ENCODE measurements at places on chromosomes 4 and X.

DNA sequence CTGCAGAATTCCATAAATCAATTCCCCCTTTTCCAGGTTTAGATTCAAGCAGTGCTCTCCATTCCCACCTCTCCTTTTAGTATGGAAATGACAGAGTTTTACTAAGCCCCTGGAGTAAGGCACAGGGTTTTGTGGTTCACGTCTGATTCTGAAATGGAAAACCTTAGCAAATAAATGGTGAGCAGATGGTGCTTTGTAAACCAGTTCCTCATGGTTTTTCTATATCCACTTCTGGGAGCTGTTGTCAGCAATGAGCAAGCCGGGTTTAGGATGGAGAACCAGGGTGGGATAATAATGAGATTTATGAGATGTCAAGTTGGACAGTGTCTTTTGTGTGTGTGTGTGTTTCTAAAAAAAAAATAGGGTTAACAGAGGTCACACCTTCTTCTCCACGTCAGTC, 113.8 kb upstream of the RBPJ start:
- DNase-seq, result no peak

DNA sequence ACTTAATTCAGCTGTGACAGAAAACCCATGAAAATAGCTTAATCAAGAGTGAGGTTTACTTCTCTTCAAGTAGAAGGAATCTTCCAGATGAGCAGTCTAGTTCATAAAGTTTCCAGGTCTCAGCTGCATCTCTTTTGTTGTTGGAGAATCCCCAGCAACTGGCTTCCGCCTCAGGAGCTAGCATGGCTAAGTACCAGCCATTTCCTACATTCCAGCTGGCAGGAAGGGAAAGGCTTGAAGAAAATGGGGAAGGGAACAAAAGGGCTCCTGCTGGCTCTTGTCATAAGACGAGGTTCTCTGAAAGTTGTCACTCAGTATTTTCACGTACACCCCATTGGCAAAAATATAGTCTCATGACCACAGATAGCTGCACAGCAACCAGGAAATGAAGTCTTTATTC, 27.3 kb upstream of the TRIM2 start:
- DNase-seq, result no peak

DNA sequence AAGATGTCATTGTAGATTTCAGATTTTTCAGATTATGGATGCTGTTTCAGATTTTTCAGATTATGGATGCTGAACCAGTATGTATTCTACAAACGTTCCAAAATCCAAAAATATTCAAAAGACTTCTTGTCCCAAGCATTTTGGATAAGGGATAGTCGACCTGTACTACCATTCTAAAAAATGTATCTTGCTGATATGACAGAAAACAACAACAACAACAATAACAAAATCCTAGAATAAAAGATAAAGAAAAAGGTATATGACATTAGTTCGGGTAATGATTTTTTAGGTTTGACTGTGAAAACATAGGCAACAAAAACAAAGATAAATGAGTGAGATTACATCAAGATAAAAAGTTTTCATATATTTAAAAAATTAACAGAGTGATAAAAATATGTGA, 122.1 kb downstream of the GABRA2 start:
- no peak for DNase-seq

GRCh38 chrX:38970845-38971244, 169.6 kb downstream of the MID1IP1 start:
- DNase-seq, result no peak

DNA sequence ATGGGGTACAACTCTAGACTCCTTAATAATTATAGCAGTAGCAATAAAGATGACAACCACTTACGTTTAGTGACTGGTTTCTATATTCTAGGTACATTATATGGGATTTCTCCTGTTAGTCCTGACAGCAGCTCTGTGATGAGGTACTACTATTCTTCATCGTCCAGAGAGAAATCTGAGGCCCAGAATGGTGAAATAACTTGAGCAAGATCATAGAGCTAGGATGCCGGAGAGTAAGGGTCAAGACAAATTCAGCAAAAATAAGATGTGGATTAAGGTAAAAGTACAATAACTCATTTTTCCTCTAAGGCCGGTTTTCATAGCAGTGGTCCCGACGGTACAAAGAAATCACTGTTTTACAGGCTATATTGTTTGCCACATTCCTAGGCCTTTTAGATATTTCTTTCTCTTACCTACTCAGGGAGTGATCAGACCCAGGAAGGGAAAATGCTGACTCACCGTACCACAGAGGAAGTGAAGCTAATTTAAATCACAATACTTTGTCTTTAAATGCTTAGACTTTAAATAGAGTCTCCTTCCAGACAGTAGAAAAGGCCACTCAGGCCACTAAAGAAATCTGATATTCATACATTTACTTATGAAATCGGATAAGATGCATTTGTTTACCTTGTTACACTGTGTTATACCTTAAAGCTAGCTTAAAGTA, 2023.0 kb upstream of the AGA start:
- DNase-seq, result no peak

- no peak for DNase-seq
Observed at GRCh38 chr4:157527954-157528353, 307.4 kb downstream of the GRIA2 start.

DNA sequence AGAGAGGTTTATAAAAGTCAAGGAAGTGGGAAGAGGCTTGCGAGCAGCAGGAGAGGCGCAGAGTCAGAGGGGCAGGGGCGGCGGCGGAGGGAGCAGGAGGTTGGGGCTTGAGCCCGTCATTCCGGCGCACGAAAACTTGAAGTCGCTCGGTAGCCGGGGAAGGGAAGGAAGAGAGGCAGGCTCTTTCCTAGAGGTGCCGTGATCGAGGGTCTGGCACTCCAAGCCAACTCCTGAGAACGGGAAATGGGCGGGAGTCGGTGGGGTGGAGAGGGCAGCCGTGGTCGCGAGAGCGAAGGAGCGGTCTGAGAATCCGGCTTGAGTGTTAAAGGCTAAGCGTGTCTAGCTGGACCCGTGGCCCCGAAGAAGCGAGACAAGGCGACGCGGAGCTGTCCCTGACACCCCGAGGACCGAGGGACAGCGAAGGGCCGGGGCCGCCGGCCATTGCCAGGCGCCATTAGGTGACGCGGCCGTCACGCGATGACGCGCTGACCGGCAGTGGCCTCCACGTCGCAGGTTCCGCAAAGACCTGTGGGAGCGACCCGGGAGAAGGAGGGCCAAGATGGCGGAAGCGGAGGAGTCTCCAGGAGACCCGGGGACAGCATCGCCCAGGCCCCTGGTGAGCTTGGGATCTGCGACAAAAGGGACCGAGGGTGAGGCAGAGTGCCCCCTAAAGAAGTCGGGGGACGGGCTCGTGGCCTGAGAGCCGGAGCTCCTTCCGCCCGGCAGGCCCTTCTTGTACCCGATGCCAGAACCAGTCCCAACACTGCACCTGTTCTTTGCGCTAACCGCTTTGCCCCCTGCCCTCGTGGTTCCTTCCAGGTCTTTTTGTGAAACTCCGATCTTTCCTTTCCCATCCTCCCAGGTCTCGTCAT, at the start of gene YIPF6:
YIPF6 (plus strand) TSS at position 544 of the 872 bp plus-strand sequence; CDS start at position 560, 16 bp downstream.
- peak; percentile 55 for DNase-seq

DNA sequence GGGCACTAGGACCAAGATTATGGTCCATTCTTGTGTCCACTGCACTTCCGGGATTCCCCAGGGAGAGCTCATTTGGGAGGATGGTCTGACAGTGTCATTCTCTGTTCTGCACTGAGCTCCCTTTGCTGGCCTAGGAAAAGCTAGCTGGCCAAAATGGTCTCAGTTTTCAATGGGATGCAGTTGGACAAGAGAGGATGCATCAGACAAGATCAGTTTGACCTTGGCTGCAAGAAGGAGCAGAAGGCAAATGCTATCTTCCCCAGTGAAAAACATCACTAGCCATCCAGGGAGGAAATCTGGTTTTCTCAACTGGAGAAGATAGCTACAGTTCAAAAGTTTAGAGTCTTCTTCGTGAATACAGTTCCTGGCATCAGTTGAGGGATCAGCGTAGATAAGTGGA, 221.1 kb downstream of the PTTG2 start:
- no peak for DNase-seq

- peak; percentile 61 for DNase-seq
Observed at GRCh38 chr4:972651-973424, 531 bp downstream of the DGKQ start.

GRCh38 chr4:20391198-20391597, 139.5 kb downstream of the SLIT2 start:
- DNase-seq, result no peak

DNA sequence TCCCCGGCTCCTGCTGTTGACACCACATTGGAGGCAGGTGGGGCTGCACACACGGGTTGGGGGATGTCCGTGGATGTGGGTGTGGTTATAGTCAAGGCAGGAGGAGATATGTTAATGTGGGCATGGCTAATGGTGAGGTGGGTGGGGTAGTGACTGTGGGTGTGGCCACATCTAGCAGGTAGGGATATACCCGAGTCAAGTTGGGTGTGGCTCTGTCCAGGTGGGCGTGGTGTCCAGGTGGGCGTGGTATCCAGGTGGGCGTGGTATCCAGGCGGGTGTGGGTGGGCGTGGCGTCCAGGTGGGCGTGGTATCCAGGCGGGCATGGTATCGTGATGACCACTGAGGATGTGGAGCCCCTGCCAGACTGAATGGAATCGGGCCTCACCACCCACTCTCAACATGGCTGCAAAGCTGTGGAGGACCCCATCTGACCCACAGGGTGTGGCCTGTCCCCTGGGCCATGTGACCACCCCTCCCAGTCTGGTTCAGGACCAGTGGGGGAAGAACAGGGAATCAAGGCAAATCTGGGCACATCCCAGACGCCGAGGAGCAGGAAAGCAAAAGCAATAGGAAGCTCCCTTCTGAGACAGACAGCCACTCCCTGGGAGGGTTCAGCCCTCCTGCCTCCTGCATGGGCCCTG, 21.0 kb downstream of the MAN2B2 start:
- no peak for DNase-seq

DNA sequence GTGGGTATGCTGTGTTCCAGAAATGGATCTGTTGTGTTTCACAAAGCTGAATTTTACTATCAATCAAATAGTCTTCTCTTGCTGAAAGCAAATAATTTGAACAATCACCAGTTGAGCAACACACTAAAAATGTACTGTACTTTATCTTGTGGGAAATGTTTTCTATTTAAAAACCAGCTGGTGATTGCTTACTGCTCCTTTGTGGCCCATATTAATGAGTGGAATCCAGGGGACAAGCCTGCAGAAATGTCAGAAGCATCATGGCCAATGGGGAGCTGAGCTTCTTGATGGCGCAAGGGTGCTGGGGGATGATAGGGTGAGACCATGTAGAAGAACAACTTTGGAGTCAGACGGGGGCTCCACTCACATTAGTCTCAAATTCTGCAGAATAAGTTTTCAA, 346.2 kb downstream of the ARHGAP10 start:
- no peak for DNase-seq

DNA sequence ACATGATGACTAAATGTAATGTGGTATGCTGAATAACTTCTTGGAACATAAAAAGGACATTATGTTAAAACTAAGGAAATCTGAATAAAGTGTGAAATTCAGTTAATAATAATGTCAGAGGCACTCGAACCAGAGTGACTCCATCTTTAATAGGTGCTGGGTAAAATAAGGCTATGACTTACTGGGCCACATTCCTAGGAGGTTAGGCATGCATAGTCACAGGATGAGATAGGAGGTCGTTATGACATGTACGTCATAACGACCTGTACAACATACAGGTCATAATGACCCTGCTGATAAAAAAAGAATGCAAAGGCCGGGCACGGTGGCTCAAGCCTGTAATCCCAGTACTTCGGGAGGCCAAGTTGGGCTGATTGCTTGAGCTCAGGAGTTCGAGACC, 28.9 kb upstream of the OPHN1 start:
- no peak for DNase-seq

DNA sequence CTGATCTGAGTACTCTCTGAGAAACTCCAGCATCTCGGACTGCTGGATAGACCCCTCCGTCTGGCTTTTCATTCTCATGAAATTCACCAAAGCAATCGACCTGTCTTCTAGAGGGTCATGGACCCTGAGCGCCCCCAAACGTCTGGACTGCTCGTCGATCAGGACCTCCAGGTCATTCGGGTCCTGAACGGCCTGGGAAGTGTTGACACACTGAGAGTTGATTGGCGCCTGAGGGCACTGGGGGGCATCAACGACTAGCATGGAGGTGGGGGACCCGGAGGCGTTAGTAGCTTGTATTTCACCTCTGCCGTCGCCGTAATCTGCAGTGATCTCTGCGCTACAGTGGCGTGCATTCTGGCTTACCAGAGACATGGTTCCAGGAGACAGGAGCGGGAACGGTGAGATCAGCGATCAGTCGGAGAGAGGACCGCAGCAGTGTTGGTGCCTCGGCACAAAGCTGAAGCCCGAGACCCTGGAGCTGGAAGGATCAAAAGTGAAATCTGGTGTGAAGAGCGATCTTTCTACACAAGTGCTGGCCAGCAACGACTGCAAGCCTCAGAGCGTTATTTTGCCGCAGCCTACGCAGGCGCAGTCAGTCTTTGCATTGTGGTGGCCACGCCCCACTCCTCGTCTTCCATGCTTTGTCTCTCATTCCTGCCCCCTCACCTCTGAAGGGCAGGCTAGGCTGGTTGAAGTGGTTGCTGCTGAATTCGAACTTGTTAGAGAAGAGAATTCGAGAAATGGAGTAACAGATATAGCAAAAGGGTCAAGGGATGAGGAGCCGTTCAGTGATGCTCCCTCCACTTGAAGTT, at the start of gene MAGEE2:
MAGEE2 (minus strand) TSS at position 575 of the 812 bp plus-strand sequence; CDS start at position 372, 203 bp downstream.
- DNase-seq, result no peak

GRCh38 chr4:33626221-33626620, 2618.1 kb downstream of the ARAP2 start:
- no peak for DNase-seq

- DNase-seq, result no peak
Observed at GRCh38 chrX:32687379-32687778, 524.0 kb downstream of the DMD start.

GRCh38 chr4:138716559-138717335, 298.8 kb upstream of the NOCT start:
- DNase-seq, result no peak

- no peak for DNase-seq
Observed at GRCh38 chr4:26993539-26993938, 132.9 kb downstream of the STIM2 start.

DNA sequence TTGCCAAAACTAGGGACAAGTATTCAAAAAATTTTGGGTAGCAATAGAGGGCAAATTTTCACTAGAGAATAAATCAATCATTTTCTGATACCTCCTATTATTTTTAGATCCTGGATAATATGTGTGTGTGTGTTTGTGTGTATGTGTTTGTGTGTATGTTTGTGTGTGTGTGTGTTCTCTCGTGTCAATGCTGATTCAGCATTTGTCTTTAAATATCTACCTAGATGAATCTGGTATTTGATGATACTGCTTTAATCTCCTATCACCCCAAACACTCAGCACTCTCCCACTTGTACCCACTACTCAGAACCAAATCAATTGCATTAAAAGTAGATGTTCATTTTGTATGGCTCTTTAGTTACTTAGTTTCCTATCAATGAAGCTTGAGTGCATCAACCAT, 101.3 kb upstream of the NPFFR2 start:
- no peak for DNase-seq

GRCh38 chr4:123896446-123897071, 500.0 kb downstream of the SPRY1 start:
- no peak for DNase-seq

DNA sequence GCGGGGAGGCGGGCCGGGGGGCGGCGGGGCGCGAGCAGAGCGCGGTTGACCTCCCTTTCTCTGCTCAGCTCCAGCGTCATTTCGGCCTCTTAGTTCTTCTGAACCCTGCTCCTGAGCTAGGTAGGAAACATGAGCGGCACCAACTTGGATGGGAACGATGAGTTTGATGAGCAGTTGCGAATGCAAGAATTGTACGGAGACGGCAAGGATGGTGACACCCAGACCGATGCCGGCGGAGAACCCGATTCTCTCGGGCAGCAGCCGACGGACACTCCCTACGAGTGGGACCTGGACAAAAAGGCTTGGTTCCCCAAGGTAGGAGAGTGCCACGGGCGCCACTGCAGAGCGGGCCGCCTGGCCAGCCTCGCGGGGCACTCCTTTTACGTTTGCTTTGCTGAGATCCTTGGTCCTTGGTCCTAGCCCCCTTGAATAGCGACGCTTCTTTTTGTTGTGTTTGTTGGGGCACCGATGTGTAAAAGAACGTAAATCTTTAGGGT, at the start of gene HTATSF1:
HTATSF1 (plus strand) TSS at position 37 of the 497 bp plus-strand sequence; CDS start at position 130, 93 bp downstream.
- no peak for DNase-seq

Measured in central memory CD4-positive, alpha-beta T cell (primary cell).